ENCODE measurements at places on chromosomes 2 and 18. TPM values are rescaled to one million over a fixed set of nuclear protein-coding genes. Genes with fewer than 3 reads are reported as not detected.

COBLL1 gene
- 38.4 TPM for total RNA-seq

GPR55 gene
- total RNA-seq = not detected

CELF4 gene
- total RNA-seq = not detected

- DNase-seq = no peak
Observed at GRCh38 chr2:8602809-8603208, 79.0 kb upstream of the ID2 start.
